CD4-positive, alpha-beta T cell treated with Interleukin-21 for 1 hour (primary cell): ENCODE measurements at places on chromosomes 3 and 15.

DNA sequence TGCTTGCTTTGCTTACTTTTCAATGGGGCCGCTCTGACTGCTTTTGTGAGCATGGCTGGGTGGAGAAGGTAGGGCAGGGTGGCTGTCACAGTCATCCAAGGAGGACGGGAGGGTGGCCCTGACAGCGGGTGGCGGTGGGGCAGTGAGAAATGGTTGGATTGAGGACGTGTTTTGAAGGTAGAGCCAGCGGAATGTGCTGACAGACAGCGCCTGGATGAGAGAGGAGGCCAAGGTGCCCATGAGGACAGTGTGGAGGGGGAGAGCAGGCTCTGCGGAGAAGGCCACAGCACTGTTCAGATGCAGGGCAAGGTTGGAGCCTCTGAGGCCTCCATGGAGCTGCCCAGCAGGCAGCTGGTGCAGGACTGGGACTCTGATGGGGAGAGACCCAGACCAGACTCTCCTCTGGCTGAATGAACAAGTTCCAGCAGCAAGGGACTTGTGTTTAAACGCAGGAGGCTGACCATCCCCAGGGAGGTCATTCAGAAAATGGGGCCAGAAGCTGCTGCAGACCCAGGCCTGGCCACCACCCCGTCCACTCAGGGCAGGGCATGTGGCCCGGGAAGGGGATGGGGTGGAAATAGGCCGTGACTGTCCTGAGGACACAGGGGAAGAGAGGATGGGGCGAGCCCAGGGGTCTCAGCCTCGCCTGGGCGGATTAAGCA is 120.3 kb upstream of the PRR20G start:
- no peak for DNase-seq

DNA sequence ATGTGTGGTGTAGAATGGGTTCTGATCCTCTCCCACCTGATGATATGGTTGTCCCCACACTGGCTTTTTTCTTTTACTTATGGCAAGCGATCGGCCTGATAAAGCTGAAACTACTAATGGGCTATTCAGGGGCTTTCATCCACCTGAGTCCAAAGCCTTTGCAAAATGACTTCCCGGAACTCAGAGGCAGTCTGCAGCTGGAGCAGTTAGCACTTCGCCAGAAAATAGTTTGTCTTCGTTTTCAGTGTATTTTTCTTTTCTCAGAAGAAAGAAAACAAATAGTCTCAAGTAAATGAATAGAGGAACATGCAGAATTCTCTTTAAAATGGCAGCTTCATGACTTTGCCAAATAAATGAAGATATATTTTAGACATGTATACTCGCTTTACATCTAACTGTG is 306.0 kb upstream of the ADAMTS9 start:
- no peak for DNase-seq

- DNase-seq = no peak
Measured at GRCh38 chr3:192161661-192162060, 565.7 kb downstream of the FGF12 start.

GRCh38 chr3:143914257-143914656 is 57.4 kb upstream of the DIPK2A start:
- DNase-seq = no peak

DNA sequence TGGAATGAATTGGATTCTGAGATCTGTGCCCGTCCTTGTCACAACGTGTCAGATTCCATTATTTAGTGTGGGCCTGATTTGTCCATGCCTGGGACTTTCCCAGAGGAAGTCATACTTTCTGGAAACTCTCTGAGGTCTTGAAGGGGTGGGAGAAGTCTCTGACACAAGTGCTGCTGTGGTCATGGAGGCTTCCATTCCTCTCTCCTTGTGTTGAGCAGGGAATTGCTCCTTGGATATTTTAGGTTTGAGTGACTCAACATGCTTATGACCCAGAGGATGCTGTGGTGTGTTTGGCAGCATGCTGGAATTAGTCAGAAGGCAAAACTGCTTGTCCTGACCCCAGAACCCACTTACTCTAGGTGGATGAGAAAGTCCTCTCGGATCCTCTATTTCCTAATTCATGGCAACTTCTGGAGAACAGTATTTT is 132.1 kb downstream of the LPP start:
- DNase-seq = no peak

GRCh38 chr3:12963922-12964701 is 109.1 kb downstream of the IQSEC1 start:
- no peak for DNase-seq

DNA sequence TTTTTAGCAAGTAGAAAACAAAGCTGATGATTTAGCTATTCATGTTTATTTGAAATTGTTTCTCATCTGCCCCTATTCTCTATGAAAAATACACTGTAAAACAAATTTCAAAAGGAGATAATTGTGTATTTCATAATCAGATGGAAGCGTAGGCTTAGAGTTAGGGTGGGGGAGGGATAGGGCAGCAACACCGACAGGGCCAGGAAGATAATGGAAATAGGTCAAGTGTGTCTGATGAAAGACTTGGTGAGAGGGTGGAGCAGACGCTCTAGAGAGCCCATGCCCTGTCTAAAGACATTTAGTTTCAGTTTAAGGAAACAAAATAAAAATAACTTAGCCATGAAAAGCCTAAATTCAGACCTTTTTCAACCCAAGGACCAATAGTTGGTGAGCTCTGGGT is 51.6 kb upstream of the ARL6 start:
- no peak for DNase-seq

GRCh38 chr15:100852630-100853029 is 27.0 kb upstream of the ALDH1A3 start:
- no peak for DNase-seq

DNA sequence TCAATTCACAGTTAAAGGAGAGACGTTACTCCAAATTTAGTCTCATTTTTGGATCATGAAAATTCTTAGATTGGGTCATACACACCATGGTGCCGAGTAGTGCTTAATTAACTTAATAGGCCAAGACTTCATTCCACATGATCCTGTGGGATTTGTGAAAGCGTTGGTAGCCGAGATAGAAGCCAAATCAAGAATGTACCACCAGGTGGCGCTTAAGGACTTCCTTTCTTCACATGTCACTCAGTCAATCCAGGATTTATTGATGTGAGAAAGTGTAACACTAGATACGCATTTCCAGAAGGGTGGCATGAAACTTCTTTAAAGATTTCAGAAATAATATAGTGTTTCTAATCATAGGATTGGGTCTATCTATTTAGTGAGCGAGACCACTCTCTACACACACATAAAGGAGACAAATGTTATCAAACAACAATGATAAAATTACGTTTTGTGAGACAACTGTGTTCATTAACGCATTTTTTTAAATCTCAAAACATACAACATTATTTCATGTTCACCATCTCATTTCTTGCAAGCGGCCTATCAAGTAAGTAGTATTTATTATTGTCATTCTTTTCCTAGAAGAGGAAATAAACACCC is 436.1 kb downstream of the CHL1 start:
- DNase-seq = peak; percentile 8

GRCh38 chr3:189673535-189673934 is 42.3 kb downstream of the TP63 start:
- DNase-seq = no peak

GRCh38 chr3:37891227-37891626 is 29.5 kb downstream of the CTDSPL start:
- no peak for DNase-seq

DNA sequence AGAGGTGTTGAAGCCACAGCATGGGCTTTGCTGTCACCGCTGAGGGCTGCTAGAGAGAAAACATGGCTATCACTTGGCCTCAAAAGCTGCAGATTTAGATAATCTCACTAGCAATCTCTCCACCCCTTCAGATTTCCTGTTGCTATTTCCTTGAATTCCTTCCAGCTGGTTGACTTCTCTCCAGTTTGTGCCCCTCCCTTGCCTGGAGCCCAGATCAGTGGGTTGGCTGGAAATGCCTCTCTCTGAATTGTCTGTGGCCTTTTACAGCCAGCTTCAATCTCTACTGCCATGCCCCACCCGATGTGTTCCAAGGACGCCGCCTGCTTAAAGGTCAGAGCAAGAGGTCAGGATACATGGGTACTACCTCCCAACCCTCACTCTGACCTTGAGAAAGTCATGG is 294.1 kb downstream of the NTRK3 start:
- DNase-seq = no peak

DNA sequence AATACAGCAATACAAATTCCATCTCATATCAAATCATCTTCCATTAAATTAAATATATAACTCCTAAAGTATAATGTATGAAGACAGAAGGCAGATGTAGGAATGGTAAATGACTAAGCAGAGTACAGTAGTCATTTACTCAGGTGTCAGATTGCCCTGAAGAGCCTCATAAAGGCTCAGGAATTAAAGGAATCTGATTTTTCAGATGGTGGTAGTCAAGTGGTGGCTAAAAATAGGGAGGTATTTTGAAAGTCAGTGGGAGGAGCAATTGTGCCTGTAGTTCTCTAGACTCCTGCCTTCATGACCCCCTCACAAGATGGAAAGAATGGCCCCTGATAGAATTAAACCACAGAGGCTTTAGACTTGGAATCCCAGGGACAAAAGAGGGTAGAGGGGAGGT is 142.7 kb upstream of the SYNPR start:
- DNase-seq = no peak

DNA sequence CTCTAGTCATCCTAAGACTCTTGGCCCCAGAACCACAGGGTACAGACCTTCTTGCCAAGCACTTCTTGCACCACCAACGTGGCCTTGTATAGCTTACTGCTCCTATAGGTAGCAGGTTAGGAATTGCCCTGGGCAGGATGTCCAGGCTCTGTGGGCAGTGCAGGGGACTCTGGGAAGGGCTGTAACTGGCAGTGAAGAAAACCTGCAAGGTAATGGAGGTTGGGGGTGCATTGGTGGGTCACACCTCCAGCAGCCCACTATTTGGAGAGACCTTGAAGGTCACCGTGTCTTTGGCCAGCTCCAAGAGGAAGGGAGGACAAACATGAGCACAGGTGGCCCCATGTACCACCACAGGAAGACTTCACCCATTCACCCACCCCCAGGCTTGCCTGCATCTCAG is 21.3 kb upstream of the XYLB start:
- no peak for DNase-seq
